ENCODE measurements at places on chromosomes 11 and 22.

DNA sequence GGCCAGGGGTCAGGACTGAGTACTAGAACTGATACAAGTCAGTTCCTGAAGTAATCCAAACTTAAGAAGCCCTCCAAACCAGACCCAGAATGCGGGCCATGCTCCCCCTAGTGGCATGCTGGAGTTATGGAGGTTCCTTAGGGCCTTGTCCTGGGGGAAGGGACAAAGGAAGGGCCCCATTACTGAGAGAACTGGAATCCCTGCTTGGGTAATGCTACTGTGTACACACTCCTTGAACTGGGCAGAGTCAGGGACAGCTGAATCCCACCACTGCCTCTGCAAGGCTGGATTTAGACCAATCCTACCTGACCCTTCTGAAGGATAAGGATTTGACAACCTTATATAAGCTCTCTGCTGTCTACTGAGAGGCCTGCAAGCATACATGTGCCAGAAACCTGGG is 97.3 kb upstream of the AKIP1 start:
- DNase-seq, result peak; percentile 79

DNA sequence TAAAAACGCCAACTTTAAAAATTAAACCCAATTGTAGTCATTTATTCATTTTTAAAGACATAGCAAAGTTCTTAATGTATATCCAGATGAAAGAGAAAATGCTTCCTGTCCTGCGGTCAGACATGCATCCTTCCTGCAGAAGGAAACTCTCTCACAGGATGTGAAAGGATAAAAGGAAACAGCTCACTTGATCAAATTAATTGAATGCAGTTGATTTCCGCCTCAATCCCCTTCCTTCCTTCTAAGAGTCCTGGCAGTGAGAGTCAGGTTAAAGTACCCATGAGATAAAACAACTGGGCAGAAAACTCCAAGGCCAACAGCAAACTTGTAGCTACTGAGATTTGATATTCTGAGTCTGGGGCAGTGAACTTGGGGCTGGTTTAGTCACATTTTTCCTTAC is 38.5 kb downstream of the CWC15 start:
- no peak for DNase-seq

GRCh38 chr22:35266277-35266676 is 9.0 kb downstream of the HMGXB4 start:
- no peak for DNase-seq

DNA sequence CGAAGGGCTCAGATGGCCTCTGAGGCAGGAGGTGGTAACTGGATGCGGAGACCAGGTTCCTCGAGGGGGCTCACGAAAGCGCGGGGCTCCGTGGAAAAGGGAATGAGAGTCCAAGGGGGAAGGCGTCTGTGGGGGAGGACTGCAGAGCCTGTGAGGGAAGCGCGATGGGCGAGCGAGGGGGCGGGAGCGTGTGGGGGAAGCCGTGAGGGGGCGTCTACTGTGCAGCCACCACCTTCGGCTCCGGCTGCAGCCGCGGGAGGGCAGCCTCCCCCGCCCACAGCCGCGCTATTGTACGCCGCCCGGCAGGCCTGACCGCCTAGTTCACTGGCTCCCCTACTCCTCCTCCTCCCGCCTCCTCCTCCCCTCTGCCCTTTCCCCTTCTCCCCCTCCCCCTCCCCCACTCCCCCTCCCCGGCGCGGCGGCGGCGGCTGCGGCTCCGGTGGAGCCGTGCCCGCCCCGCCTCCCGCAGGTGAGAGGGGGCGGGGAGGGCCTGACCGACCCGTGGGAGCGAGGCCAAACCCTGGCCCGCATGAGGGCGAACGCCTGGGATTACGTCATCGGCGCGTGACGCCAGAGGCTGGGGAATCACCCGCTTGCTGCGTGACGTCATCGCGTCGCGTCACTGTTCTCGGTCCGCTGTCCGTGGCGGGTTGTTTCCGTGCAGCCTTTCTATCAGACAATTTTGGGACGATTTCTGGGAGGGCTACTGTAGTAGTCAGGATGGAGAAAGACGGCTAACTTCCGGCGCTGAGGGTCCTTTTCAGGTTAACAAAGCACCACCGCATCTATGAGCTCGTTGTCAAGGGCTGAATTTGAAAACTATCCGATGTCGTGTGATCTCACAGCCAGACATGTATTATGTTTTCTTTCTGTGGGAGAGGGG is at the start of gene PAK1:
Gene PAK1, minus strand, starts transcription at position 294 of the 883 bp plus-strand sequence. CDS start 81,574 bp downstream, outside the sequence.
- peak; percentile 90 for DNase-seq

DNA sequence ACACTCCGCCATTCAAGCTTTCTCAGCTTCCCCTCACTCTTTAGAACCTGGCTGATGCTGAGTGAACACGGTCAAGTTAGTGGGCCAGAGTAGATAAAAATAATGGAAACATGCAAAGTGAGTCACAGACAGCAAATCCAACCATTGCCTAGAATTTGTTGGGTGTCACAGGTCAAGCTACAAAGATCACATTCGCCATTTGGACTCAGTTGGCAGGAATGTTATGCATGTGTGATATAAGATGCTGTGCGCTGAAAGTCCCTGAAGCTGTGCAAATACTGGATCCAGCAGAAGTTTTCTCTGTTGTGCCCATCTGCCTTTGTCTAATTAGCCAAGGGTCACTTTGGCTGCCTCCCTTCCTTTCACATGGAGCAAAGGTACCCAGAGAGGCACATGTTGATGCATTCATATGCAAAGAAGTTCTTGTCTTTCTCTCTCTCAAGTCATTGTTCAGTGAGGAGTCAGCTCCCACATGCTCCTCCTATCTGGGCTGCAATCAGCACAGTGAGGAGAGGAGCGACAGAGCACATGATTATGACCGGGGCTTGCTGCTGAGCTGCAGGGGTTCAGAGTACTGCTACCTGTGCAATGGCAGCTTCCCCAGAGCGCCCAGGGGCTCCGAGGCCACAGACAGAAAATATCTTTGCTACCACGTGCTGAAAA is 39.7 kb downstream of the FLI1 start:
- DNase-seq, result peak; percentile 60

DNA sequence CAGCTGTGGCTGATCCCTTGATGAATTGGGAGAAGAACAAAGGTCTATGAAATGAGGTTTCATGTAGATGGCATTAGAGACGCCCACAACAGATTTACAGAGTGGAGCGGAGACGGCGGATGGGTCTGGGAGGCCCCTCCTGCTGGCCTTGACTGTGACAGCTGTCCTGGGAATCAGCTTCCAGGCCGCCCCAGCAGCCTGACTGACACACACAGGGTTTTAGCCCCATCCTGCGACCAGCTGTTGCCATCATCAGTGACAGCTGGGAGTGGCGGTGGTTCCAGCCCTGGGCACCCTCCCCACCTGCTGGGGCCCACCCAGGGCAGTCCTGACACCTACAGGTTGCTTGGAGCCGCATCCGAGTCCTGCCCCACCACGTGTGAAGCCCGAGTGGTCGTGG is 64.0 kb upstream of the PPP6R3 start:
- DNase-seq, result no peak

DNA sequence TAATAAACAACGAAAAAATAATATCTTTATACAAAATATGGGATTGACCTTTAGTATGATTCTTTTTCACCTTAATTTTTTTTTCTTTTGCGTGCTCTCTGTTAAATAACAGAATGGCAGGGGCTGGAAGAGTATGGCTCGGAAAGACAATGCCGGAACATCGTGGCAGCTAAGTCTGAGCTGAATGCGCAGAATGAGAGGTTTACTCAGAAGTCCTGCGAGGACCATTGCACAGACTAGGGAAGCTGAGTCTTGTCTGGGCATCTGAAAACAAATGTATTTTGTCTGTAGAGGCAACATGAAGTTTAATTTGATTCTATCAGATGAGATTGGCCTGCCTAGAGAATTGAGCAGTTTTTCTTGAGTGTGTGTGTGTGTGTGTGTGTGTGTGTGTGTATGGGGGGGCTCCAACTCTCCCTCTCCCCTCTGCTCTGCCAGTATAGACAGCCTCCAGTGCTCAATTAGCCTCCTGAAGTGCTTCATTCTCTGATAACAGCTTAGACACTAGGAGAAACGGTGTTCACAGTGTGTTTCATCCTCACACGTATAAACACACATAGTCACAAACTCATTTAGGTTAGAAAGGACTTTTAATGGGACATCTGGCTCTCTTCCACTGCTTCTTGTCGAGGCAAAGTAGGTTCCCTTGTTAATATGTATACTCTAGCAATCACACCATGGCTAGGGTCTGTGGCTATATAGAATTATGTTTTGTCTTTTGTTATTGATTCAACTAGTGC is 244.3 kb upstream of the SORL1-AS1 start:
- DNase-seq, result no peak

DNA sequence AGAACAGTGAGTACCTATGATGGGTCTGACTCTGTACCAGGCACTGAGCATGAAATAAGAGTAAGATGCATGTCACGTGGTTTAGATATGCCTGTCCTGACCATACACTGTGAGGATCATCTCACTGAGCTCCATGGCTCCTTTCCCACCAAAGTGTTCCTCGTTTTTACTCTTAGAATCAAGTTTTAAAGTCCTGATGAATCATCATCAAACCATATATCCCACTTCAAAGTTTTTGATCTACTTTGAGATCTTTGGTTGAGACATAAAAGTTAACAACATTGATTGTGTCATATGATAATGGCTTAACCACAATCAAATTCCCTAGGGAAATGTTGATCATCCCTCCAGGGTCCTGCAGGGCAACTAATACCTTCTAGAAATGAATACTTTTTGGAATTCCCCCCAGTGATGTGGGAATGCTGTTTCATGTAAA is 12.8 kb downstream of the ETS1 start:
- DNase-seq, result no peak

DNA sequence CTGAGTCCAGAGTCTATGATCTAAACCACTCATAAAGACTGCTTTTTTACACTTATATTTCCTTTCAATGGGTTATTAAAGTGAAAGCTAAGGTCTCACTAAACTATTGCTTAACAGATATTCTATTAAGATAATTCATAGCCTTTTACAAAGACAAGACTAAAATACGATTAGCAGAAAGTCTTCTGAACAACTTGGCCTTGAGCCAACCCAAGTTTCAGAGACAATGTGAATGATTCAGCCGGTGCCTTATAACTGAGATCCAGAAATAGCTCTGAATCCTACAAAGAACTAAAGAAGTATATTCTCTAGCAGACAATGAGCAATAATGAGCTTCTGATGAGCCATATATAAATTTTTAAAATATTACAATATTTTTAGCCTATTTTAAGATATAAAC is 41.5 kb upstream of the CARD18 start:
- DNase-seq, result no peak

Measured in neuronal stem cell (in vitro differentiated cells).